ENCODE measurements at places on chromosomes 1 and 21. TPM values are rescaled to one million over a fixed set of nuclear protein-coding genes. Genes with fewer than 3 reads are reported as not detected.

Gene PRR9
- not detected for total RNA-seq

Gene MROH9
- total RNA-seq, result not detected

Gene FCRL2
- 2.5 TPM for total RNA-seq

Gene FAM43B
- 2.5 TPM for total RNA-seq

Gene AADACL3
- not detected for total RNA-seq

Gene OR2M5
- not detected for total RNA-seq

Gene ATP6V1G3
- 1.9 TPM for total RNA-seq

Gene HLCS
- total RNA-seq, result 29.6 TPM

Gene MAN1C1
- total RNA-seq, result 31.7 TPM

Gene LCE1D
- total RNA-seq, result not detected

GRCh38 chr1:11500881-11501280, 21.9 kb downstream of the DISP3 start:
- H3K36me3 ChIP-seq, result no peaks in the 10 kb centered on the region
- H3K27ac ChIP-seq, result no peak overlapping the region
- no peaks in the 10 kb centered on the region for H3K27me3 ChIP-seq
- no peak overlapping the region for H3K4me3 ChIP-seq

DNA sequence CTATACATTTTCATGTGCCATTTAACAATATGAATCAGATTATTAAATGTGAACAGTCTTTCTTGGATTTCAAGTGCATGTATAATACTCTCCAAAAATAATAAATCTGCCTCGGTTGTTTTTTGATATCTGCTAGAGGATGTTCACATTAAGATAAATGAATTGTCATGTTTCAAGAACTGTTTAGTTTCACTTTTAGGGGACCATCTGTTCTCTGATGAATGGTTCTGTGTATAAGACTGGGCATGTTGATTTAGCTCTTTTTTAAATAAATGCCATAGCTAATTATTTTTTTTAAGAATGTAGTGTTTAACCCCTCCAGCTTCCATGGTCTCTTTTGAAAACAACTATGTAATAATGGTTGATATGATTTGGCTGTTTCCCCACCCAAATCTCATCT, 1245.1 kb upstream of the ADGRL4 start:
- no peaks in the 10 kb centered on the region for H3K36me3 ChIP-seq
- DNase-seq, result no peak
- H3K27me3 ChIP-seq, result no peaks in the 10 kb centered on the region

DNA sequence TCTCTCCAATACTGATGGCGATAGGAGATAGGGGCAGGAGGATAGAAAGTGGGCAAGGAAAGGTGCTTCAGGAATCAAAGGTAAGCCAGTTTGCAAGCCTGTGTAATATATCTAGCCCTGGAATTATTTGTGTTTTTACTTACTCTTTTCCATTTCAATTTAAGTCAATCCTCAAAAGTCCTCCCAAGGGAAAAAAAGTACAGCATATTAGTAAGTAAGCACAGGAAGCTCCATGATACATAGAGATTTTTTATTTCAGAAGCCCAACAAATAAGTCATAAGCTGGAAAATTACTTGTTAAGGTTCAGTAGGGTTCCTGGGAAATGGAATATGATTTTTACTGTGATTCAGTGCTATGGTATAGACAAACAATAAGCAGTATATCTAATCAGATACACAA, 337.7 kb upstream of the DUSP10 start:
- no peaks in the 10 kb centered on the region for H3K36me3 ChIP-seq
- no peaks in the 10 kb centered on the region for H3K27me3 ChIP-seq
- DNase-seq, result no peak
- H3K4me3 ChIP-seq, result no peak overlapping the region
- H3K4me1 ChIP-seq, result no peaks in the 10 kb centered on the region

- H3K27ac ChIP-seq, result no peak overlapping the region
- no peaks in the 10 kb centered on the region for H3K27me3 ChIP-seq
- no peaks in the 10 kb centered on the region for H3K4me1 ChIP-seq
- no peaks in the 10 kb centered on the region for H3K36me3 ChIP-seq
- DNase-seq, result no peak
Observed at GRCh38 chr1:182170891-182171461, 109.5 kb upstream of the ZNF648 start.

DNA sequence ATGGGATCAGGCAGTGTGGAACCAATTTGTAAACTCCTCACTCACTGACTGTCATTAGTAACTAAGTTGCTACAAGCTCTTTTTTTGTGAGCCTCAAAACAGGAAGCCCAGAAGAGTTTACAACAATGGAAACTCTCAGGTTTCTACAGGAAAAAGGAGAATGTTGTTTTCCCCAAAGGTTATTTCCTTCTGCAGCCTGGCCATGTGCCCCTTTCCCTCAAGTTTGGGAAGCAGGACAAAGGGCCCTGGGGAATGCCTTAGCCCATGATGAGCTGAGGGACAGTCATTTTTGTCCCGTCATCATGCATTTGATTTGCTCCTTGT, 395.9 kb downstream of the KIF26B start:
- no peak overlapping the region for H3K27ac ChIP-seq
- no peaks in the 10 kb centered on the region for H3K4me1 ChIP-seq
- DNase-seq, result peak; percentile 48
- no peaks in the 10 kb centered on the region for H3K36me3 ChIP-seq

DNA sequence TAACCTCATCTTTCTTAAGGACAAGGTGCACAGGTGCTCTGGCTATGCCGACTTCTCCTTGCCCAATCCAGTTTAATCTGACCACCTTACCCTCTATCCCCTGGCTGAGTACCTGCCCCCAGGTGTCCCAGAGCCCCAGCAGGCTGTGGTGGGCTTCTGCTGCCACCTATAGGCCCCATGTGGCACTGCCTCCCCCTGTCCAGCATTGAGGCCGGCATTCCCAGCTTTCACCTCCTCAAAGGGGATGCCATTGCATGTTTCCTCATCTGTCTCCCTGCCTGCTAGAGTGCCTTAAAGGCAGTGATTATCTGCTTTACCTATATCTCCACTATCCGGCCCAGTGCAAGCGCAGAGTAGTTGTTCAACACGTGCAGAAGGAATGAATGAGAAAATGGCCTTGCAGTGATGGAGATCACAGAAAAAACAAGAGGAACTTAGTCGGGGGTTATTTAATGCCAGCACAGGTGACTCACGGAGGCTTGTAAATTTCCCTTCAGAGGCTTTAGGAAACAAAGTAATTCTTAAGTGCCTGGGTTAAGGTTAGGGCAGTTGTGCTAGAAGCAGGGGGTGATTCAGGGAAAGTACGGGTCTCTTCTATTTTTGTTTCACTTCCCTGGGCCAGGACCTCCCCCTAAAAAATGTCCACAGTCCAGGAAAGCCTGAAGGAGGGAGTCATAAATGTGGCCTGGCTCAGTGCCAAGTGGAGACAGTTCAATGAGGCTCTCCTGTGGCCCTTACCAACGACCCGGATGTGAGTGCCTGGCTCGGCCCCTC, 131.8 kb upstream of the NGF start:
- peak; percentile 58 for DNase-seq
- H3K27ac ChIP-seq, result no peak overlapping the region
- no peaks in the 10 kb centered on the region for H3K36me3 ChIP-seq
- H3K4me1 ChIP-seq, result peaks cover 3% of the 10 kb centered on the region
- H3K4me3 ChIP-seq, result no peak overlapping the region

DNA sequence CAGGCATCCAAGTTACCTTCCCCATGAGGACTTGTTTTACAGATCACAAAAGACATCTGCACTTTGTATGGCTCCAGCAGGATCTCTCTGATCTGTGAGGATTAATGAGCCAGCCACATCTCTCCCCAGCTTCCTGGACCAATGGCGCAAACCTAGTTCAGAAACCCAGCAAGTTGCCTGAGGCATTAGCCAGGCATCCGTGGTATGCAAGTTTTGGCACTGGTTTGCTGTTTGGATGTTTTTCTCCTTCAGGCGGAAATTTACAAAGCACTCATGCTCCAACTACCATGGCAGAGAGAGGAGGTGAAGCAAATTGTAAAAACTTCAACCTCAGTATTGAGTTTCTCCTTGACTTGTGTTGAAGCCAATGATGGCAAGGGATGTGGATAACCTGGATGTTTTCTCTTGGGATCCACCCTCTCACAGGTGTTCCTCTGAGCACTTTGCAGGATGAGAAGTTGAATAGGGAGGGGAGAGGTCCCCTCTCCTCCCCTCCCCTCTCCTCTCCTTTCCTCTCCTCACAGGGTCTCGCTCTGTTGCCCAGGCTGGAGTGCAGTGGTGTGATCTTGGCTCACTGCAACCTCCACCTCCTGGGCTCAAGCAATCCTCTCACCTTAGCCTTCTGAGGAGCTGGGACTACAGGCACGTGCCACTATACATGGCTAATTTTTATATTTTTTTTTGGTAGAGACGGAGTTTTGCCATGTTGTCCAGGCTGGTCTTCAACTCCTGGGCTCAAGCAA, 25.6 kb upstream of the ENO1 start:
- peaks cover 11% of the 10 kb centered on the region for H3K4me1 ChIP-seq
- DNase-seq, result peak; percentile 69
- H3K4me3 ChIP-seq, result no peak overlapping the region

- peak overlapping the region; percentile 68 for H3K4me3 ChIP-seq
- no peaks in the 10 kb centered on the region for H3K4me1 ChIP-seq
- DNase-seq, result peak; percentile 97
- peak overlapping the region; percentile 86 for H3K27ac ChIP-seq
- peaks cover 5% of the 10 kb centered on the region for H3K36me3 ChIP-seq
Observed at GRCh38 chr21:34526618-34527290, 14.7 kb upstream of the KCNE1 start.

DNA sequence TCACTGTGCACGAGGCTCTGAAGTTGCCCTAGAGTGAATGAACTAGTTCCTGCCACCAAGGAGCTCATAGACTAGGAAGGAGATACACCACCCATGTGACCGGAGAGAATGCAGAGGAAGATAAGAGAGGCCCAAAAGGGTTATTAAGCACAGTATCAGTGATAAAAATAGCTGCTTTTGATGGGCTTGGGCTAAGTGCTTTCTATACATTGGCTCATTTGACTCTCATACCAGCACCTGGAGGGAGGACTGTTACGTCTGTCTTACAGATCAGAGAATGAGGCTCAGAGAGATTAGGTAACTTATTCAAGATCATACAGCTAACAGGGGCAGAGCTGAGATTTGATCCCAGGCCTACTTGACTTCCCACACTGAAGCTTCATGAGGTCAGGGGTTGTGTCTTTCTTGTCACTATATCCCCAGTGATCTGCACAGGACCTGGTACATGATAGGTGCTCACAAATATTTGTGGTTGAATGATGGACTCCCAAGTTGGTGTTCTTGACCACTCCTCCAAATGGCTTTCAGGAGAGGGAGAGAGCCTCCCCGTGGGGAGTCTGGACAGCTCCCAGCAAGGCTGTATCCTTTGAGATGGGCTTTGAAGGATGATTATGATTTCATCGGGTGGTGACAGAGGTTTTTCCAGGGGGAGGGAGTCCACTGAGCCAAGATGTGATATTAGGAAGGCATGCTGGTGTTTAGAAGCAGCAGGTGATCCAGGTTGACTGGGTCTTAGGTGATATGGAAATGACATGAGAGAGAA, 14.4 kb downstream of the PPFIA4 start:
- no peaks in the 10 kb centered on the region for H3K27me3 ChIP-seq
- H3K27ac ChIP-seq, result no peak overlapping the region
- H3K4me1 ChIP-seq, result no peaks in the 10 kb centered on the region
- H3K36me3 ChIP-seq, result no peaks in the 10 kb centered on the region
- no peak overlapping the region for H3K4me3 ChIP-seq

DNA sequence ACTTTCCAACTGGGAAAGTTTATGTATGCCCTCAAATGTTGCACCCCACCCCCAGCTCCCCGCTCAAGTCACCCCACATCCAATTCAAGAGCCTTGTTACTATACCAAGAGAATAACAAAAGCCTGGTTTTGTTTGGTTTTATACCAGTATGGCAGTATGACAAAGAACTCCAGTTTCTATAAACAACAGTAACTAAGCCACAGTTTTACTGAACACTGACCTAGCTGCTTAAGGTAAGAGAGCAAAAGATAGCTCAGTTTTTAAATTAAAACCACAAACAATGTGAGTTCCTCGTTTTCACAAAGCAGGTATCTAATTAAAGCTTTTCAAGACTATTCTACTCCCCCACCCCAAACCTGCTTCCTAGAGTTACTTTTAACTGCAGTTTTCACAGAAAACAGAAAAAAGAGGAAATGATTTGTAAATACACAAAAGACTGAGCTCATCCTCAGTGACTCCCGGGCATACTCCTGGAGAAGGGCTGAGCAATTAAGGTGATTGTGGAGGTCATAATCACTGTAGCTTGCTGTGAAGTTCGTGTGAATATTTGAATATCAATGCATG, 59.3 kb upstream of the LHX8 start:
- no peak for DNase-seq
- H3K4me1 ChIP-seq, result no peaks in the 10 kb centered on the region
- H3K4me3 ChIP-seq, result no peak overlapping the region
- no peak overlapping the region for H3K27ac ChIP-seq

- no peaks in the 10 kb centered on the region for H3K4me1 ChIP-seq
- H3K4me3 ChIP-seq, result no peak overlapping the region
- H3K27ac ChIP-seq, result no peak overlapping the region
- DNase-seq, result no peak
- peaks cover 13% of the 10 kb centered on the region for H3K36me3 ChIP-seq
Observed at GRCh38 chr1:177933881-177934280, 36.0 kb downstream of the SEC16B start.

- no peak overlapping the region for H3K4me3 ChIP-seq
- DNase-seq, result no peak
- H3K4me1 ChIP-seq, result no peaks in the 10 kb centered on the region
- H3K27ac ChIP-seq, result no peak overlapping the region
Observed at GRCh38 chr1:21072721-21073120, 104.0 kb downstream of the EIF4G3 start.

DNA sequence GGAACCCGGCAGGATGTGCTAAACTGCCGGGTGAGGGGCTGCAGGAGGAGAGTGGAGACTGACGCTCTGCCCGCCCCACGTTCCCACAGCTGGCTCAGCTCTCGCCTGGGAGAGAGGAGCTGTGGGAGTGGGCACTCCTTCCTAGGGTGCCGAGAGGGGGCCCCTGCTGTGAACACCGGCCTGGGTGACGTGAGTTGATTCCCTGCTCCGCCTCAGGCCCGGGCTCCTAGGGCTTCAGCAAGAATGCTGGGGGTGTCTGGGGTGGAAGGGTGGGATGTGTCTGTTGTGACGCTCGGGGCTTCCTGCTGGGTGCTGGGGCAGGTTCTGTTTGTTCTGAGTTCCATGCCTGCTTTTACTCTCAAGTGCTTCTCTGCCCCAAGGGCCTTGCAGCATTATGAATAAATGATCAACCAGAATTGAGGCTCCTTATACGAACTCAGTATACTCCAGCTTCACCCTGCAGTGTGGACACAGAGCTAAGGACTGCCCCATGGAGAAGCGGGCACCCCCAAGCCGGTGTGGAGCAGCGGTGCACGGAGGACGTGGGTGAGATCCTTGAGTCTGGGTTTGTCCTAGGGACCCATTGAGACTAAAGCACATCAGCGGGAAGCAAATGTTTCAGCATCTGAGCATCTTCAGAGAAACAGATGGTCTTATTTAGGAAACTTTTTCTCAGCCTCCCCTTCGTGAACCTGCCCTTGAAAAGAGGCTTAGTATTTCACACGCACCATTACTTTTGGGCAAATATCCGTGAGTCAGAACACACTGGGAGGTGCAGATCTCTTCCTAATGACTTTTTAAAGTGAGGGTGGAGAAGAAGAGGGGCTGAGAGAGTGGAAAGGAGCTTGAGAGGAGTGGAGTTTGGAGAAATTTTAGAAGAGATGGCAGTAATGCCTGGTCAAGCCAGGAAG, 41.7 kb downstream of the SYT6 start:
- no peaks in the 10 kb centered on the region for H3K27me3 ChIP-seq
- no peak overlapping the region for H3K4me3 ChIP-seq
- no peak overlapping the region for H3K27ac ChIP-seq
- no peak for DNase-seq

- DNase-seq, result no peak
- H3K27ac ChIP-seq, result no peak overlapping the region
- no peaks in the 10 kb centered on the region for H3K4me1 ChIP-seq
Observed at GRCh38 chr1:71240656-71241055, 159.8 kb upstream of the ZRANB2 start.
